ENCODE measurements at places on chromosomes 12 and 14.

- no peak for DNase-seq
Measured at GRCh38 chr12:116138364-116138763, 139.1 kb downstream of the MED13L start.

DNA sequence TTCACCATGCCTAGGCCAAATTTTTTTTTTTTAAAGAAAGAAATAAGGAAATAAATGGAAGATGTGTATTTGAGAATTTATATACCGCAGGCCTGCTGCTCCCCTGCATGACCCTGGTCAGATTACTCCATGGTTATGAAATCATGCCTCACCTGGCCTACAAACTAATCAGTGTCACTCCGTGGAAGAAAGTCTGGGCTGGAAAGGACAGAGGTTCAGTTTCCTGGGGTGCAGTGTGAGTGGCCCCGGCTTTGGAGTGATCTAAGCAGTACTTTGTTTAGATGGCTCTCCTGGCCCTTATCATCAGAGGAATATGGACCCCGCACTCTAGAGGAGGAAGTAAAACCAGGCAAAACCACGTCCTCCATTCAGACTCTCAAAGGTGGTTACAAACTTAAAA, 9.6 kb downstream of the APOBEC1 start:
- no peak for DNase-seq

- peak; percentile 5 for DNase-seq
Measured at GRCh38 chr12:64946132-64946829, 121.8 kb downstream of the TBC1D30 start.

DNA sequence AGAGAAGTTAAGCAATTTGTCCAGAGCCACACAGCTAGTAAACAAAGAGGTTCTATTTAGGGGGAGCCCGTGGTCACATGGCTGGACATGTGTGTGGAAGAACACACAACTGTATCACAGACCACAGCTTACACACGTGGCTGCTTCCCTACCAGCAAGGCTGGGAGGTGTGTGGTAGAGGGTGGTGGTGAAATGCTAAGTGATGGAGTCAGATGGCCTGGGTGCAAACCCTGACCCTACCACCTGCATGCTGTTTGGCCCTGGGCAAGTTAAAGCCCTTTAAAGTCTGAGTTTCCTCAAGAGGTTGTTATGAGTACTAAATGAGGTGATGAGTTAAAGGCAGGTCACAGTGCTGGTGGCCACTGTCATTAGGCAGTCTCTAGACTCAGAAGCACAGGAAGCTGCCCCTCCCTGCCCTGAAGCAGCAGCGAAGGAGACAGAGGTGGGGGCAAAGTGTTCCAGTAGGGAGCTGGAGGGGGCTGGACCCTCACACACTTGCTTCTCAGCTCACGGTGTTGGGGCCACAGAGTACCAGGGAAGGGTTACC, 64.2 kb downstream of the ERH start:
- no peak for DNase-seq

DNA sequence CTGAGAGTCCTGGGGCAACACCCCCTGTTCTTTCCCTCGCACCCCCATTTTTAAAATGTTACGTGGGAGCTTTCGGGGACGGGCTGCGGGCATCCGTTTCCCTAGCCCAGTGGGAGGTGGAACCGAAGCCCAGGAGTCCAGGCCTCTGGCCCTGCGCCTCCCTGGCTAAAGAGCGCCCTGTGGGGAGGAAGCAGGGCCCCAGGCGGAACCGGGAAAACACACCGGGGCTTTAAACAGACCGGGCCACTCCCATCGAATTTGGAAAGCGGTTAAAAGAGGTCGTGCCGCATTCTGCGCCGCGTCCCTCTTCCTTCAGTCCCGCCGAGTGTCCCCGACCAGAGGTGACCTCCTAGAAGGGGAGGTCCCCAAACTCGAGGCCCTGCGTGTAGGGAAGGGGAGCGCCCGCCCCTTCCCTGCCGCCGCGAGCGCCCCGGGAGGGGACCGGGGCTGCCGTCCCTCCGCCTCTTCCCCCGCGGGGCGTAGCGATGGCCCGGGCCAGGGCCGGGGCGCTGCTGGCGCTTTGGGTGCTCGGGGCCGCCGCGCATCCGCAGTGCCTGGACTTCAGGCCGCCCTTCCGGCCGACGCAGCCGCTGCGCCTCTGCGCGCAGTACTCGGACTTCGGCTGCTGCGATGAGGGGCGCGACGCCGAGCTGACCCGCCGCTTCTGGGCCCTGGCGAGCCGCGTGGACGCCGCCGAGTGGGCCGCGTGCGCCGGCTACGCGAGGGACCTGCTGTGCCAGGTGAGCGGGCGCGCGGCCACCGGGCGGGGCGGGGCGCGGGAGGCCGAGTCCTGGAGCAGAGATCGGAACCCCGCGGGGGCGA, at the start of gene HHIPL1:
TSS of gene HHIPL1 (plus strand) at position 407 of the 822 bp plus-strand sequence. CDS start at position 486, 79 bp downstream.
- DNase-seq: peak; percentile 12

DNA sequence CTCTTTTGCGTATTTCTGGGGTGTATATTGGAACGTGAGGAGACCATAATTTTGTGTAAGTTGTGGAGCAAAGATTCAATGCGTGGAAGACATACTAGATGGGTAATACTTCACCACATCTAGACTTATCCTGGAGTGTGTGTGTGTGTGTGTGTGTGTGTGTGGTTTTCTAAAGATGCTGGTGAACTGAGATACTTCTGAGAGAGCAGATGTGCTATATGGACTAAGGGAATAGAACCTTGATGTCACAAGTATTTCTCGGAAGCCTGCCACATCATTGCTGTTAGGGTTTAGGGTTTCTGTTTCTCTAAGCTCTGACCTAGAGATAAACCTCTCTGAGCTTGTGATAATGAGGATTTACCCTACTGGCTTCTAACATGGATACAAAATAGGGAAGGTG, 138.8 kb downstream of the DACT1 start:
- no peak for DNase-seq

- DNase-seq: no peak
Measured at GRCh38 chr14:93879362-93879983, 47.7 kb upstream of the FAM181A start.

- DNase-seq: no peak
Measured at GRCh38 chr14:69822456-69822855, 25.4 kb upstream of the SLC10A1 start.

DNA sequence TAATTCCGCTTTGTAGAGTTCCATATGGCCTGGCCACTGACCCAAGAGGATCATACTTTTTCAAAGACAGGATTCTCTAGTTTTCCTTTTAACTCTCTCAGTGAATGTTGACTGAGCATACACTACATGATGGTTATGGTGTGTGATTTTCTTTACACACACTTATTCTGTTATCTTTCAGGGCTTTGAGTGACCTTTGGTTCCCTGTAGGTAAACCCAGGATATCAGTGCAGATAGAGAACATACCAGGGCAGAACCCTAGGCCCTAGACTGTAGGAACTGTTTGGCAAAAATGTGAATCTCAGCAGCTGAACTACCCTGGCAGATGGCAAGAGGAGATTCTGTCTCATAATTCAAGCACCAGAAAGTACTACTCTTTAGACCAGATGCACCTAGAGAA, 159.6 kb downstream of the KCNA5 start:
- no peak for DNase-seq

DNA sequence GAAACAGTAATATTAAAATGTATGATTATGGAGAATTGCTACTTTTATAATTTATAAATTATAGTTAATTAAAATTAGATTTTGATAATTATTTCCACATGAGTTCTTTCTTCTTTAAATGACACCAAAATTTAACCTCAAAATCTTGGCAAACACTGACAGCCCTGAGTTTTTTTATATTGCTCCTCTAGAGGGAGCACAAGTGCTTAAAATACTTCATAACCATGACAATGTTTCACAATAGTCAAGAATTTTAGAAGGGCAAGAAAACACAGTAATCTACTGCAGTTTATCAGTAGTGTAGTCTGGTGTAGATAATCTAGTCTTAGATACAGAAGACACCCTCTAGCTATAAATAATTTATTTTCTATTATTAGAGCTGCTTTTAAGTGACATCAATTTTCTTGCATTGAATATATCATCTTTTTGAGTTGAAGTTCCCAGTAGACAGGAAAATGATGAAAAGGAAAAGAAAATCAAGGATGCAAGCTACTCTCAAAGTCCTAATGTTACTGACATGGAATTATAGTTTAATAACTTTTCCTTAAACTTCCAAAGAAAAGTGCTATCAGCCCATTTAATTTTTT, 14.3 kb upstream of the PTGER2 start:
- peak; percentile 72 for DNase-seq

DNA sequence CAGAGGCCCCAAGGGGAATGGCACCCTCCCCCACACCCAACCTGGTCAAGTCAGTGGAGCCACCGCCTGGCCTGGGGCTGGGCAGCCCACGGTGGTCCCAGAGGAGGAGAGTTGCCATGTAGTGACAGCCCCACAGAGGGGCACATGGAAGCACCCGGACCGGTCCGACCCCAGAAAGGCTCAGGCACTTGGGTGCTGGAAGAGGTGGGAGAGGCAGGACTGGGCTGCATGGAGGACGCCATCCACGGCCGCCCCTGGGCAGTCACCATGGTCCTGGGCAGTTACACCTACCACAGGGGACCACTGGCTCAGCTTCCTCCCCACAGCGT, 37.9 kb upstream of the TMEM179 start:
- DNase-seq: no peak

- peak; percentile 100 for DNase-seq
Measured at GRCh38 chr12:49868952-49869815, 26.3 kb upstream of the BCDIN3D start.

DNA sequence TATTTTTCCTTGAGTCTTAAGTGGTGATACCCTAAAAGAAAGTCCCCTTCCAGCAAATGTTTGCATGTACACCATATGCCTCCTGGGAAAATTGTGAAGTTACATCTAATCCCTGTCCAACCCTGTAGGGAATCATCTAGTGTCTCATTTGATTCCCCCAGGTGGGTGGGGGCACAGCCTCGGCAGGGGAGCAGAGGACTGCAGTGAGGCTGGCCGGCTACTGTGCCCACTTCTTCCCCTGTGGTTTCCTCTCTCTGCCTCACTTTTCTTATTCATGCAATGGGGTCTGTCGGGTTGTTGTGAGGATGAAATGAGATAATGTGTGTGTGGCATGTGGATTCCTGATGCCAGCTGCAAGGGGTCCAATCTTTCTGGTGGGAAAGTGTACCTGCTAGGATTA, 6.0 kb downstream of the PAPLN start:
- DNase-seq: no peak

DNA sequence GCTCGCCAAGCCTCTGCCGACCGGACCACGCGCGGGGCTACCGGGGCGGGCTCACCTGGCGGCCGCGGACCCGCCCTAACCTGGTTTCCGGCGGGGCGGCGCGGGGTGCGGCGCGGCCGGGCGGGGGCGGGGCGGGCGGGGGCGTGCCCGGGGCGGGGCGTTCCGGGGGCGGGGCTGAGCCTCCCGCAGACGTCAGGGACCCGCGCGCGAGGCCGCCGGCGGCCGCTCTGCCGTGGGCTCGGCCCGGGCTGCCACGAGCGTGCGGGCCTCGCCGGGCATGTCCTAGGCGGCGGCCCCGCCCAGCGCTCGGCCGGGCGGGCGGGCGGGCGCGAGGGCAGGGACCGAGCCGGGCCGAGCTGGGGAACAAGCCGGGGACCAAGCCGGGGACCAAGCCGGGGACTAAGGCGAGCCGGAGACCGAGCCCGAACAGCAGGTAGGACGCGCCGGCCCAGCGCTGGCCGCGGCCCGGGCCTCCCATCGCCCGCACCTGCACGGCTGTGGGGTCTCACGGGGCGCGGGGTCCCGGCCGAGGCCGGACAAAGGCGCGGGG, at the start of gene CEP170B:
TSS of gene CEP170B (plus strand) at position 188 of the 550 bp plus-strand sequence. CDS start 3,183 bp downstream, outside the sequence.
- no peak for DNase-seq

DNA sequence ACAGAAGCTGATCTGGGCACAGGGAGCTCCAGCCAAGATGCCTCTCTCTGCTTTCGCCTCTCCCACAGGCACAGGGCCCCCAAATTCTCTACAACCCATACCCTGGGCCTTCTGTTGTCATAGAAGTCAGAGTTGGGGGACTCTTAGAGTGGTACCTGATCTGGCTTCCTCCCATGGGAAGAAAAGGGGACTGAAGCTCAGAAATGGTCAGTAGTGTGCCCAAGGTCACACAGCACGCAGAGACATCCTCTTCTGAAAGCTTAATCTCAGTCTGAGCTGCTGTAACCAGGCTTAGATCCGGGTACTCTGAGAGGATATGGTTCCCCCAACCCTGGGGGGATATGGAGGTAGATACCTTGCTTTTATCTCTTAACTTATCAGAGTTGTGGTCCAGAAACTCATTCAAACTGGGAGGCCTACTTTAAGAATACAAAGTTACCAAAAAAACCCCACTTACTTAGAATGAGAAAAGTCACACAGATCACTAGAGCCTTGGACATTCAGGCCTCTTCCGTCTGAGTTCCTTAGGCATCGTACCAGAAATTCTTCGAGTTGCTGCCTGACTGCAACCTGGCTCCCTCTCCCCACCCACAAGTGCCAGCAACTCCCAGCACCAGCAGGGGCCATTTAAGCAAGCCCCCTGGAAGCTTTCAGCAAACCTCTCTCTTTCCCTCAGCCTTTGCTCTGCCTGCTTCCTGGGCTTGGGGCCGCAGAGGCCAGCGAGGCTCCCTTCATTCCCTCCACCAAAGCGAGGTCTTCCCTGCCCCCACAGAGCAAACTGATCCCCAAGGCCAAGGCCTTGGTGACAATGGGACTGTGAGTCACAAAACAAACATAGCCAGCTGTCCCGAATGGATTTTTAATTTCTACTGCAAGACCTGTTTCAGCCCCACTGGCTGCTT, 13.9 kb downstream of the KRT7 start:
- no peak for DNase-seq

GRCh38 chr12:68331500-68331868, 678 bp downstream of the MDM1 start:
- no peak for DNase-seq

DNA sequence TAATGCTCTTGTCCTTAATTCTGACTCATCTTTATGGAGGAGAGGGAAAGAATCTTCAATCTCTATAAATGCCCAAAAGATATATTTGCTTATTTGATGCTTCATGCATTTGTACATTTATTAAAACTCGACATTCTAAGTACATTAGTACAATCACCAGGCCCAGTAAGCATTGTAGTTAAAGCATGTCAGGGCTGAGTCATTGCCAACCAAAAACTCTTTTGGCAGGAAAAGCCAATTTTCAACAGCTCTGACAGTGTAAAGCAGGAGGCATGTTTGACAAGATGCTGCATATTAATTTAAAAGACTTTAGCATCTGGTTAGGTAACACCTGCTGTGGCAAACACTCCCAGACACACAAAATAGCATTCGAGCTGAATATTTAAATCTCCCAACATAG, 290.9 kb downstream of the PPFIA2 start:
- DNase-seq: peak; percentile 51

GRCh38 chr14:59633486-59633885, 56.9 kb upstream of the CCDC175 start:
- DNase-seq: no peak

DNA sequence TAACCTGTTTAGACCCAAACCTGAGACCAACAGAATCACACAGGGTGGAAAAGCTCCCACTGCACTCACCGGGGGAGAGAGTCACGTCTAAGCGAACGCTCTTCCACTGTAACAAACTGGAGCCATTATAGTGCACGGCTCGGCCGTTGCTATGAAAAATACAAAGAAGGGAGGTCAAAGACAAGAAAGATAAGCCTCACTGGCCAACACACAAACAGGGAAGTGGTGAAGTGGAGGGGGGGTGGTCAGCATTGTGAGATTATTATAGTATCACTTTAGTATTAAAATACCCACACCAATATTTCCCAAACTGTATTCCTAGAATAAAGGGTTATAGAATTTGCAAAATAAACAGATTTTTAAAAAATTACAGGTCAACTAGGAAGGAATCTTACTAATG, 90.9 kb downstream of the TRAFD1 start:
- DNase-seq: no peak
